AG09319 (cell line): ENCODE measurements at places on chromosomes 3 and 15.

DNA sequence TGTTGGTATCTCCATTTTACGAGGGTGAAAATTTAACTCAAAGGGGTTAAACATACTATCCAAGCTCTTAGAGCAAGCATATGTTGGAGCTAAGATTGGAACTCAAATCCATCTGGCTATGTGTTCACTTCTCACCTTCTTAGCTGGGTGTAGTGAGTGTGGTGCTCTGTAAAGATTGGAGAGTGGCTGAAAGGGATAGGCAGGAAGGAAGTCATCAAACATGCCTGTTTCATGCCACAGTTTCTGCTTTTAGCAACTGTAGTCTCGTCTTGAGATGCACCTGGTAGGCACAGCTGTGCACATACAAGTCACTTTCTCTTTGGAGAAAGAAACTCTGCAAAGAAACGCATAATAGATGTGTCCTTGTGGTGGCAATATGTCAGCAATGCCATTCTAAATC is 189.1 kb upstream of the MDFIC2 start:
- no peak for DNase-seq

- DNase-seq = no peak
These were observed 438 bp upstream of the SLC49A4 start for GRCh38 chr3:122794483-122794778.

DNA sequence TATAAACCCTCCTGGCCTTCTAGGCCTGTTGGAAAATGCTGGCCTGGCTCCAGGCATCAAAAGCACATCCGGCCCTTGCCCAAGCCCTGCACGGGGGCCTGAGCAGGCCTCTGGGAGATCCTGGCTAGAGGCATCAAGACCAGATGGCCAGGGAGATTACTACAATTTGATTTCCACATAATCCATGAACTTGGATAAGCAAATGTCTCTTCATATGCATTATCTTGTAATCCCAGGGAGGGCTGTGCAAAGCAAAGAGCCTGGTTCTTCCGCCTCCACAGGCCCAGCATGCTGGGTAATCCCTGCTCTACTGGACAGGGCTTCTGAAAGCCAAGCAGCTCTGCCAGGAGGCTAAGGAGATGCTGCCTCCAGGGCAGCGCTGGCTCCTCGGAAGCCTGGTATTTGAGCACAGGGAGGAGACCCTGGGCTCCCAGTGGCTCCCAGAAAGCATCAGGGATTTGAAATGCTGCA is 18.2 kb downstream of the MRPL46 start:
- no peak for DNase-seq

GRCh38 chr3:184608209-184608608 is 46.6 kb downstream of the EPHB3 start:
- DNase-seq = no peak

GRCh38 chr15:90757461-90757860 is 40.3 kb downstream of the BLM start:
- no peak for DNase-seq

DNA sequence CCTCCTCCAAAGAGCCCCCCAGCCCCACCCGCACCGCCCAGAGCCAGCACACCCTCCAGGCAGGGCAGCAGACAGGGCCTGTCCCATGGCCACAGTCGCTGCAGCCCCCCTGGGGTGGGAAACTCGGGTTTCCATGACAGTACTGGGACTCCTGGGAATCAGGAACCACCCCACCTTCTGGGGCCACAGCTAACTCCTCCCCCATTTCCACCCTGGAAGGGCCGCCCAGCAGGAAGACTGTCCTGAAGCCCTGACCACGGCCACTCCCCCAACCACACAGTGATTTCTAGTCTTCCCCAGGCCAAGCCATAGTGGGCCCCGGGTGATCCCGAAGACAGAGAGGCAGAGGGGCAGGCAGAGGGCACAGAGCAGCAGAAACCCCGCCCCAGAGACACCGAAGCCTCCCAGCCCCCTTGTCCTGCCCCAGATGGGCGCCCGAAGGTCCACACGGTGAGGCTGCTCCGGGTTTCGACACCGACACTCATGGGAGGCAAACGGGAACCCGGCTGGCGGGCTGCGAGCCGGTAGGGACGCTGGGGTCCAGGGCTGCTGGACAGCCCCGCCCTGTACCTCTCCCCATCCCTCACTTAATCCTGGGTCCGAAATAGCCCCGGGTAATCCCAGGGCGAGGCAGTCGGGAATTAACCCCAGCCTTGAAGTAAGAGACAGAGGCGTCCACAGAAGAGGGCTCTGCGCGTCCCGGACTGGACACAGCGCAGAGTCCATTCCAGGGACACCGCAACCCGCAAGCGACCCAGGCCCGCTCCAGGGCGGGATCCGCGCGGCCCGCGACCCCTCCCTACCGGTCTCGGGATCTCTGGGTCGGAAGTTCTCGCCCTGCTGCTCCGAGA is 138.4 kb downstream of the NUP210 start:
- no peak for DNase-seq

DNA sequence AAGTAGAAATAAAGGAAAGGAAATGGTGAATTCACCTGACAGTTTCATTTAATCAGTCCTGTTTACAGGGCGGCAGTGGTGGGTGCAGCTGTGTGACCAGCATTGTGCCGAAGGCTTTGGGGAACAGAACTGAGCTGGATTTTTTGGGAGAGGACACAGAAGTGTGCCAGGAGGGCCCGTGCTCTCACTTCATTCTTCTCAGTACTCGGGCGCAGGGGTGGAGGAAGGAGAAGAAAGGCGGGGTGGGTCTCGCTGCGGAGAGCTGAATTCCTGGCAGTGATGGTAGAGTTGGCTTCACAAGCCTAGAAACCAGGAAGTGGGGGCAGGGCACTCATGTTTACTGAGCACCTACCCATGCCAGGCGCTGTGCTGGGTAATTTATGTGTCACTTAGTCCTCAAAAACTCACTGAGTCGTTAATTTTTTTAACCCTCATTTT is 64.6 kb downstream of the CRTC3 start:
- DNase-seq = no peak

DNA sequence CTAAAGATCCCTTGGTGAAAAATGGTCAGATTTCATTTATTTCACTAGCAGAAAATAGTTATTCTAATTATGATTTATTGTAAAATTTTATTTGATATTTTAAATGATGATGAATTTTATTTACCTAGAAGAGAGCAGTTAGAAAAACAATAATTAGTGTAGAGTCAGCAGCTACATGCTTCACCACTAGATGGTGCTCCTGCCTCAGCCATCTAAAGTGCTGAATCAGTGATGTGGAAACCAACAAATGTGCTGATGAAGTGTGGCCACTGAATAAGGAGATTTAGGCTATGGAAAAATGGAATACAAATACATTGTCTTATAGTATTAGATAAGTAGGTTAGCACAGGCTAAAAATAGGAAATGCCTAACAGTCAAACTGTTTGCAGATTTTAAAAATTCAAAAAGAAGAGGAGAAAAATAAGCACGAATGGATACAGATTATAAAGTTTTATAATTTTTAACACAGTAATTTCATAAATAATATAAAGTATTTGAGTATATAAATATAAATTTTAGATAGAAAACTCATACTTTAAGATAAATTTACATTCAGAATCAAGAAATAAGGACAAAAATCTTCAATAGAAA is 109.8 kb downstream of the PPP2R3A start:
- peak; percentile 59 for DNase-seq

- DNase-seq = no peak
These were observed 107.1 kb downstream of the DGKG start for GRCh38 chr3:186254676-186255650.

- DNase-seq = no peak
These were observed 21.3 kb downstream of the COLQ start for GRCh38 chr3:15500107-15500724.

DNA sequence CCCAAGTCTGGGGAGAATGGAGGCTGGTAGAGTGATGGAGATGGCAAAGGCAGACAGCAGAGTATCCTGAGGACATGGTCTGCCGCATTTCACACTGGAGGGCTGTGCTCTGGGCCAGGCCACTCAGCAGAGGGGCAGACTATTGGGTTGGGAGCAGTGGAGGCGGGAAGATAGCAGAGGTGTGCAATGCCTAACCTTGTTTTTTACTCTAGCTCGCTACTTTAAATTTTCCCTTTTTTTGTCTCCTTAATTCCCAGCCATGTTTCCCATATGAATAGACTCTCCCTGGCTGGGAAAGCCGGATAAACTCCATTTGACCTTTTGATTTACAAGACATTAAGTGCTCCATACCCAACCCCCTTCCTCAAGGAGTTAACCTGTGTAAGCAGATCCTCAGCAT is 33.5 kb upstream of the ST6GAL1 start:
- no peak for DNase-seq

DNA sequence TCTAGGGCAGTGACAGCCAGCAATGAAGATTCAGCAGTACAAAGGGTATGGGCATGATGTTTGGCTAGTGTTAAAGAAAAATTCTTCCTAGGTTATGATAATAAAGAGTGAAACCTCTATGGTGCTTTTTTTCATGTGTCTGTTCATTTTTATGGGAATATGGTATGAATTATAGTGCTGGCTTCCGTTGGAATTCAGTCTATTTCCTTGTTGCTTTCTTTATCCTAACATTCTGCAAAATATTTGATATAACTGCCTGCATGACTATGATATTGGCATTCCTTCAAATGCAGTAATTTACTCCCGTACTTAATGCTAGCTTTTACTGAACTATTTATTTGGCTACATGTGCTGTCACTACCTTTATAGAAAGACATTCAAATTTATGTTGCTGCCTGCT is 57.6 kb upstream of the ATP11B start:
- peak; percentile 4 for DNase-seq

- no peak for DNase-seq
These were observed 63.9 kb downstream of the NFKBIZ start for GRCh38 chr3:101913168-101913567.

DNA sequence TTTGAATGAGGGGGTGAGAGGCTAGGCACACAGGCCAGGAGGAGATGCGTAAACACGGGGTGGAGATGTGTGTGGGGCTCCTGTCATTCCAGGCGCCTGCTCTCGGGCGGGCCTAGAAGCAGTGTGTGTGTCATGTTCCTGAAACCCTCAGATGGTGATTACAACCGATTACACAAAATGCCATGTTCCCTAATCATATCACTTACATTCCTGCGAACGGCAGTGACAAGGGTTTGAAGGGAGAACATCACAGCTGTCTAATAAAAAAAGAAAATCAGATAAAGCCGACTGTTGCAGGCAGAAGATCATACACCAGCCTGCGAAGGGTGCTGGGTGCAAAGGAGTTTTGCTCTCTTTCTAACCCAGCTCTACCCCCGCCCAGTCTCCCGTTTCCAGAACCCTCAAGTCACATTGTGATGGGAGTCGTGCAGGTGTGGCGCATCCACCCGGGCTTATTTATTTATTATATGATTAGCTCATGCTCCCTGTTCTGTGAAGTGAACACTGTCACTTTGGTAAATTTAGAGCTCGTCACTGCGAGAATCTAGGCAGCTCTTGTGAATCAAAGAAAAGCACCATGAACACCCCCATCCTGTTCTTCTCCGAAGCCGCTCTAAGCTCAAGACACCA is 140.3 kb downstream of the NR2F2 start:
- no peak for DNase-seq

DNA sequence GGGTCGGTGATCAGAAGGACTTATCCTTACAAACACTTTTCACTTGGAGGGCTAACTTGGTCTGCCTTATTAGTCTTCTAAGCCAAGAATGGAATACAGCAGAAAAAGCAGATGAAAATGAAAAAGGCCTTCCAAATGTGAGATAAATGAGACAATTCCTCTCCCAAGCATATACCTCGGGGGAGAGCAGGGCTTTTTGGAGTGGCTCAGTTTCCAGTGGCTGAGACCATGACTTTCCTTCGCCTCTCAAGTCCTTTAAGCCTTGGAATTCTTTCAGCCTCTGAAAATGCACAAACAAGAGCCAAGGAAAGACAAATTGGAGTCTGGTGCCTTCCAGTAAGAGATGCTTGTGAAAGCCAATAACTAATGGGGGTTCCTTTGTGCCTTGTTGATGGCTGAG is 130.9 kb downstream of the DTWD1 start:
- no peak for DNase-seq

GRCh38 chr3:150770681-150771080 is 7.7 kb upstream of the SIAH2 start:
- no peak for DNase-seq

DNA sequence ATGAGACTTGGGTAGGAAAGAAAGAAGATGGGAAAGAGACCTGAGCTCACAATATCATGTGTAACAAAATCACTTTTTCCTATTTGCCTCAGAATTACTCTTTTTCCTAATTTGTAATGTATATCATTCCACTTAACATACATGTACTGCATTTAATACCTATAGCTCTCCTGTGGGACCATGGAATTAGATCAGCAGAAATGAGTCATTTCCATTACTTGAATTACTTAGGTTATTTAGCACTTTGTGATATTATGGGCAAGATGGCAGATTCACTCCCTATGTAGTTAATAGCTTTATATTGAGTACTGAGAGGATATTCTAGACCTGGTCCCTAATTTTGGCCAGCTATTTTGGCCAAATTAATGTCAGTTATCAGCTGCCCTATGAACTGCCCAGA is 70.5 kb downstream of the ZNF609 start:
- no peak for DNase-seq

DNA sequence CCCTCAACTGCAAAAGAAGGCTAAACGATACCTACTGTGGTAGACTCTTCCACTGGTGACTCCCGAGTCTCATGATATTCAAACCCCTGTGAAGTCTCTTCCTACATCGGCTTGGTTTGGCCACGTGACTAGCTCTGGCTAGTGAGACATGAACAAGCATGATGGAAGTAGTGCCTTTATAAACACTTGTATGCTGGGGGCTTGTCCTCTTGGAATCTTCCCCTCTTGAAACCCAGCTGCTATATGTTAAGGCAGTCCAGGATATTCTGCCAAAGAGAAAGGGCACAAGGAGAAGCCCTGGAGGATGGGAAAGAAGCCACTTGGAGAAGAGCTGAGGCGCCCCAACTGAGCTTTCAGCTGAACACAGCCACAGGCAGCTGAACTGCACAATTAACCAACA is 16.4 kb downstream of the RBP1 start:
- DNase-seq = no peak

GRCh38 chr3:194574639-194575483 is 58.4 kb downstream of the TMEM44 start:
- no peak for DNase-seq

GRCh38 chr3:134242649-134243617 is 7.7 kb downstream of the RYK start:
- DNase-seq = peak; percentile 71

DNA sequence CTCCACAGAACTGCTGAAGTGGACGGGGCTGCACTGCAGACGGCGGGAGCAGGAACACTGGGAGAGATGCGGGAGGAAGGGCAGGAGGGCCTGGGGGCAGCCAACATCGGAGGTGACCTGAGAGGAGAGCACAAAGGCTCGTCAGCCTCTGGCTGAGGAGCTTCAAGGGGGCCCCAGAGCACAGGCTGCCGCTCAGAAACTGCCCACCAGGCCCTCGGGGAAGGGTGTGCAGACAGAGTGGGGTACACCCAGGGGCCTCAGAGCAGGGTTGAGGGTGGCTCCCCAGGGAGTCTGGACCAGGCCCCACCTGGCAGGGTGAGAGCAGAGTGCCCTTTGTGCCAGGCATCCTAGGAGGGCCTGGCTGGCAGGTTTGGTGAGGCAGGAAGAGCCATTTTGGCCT is 14.7 kb upstream of the RHO start:
- no peak for DNase-seq
